ENCODE measurements at places on chromosomes 6 and 20.
A peak's percentile ranks its signal among the peaks of the same experiment; 100 is the strongest.

DNA sequence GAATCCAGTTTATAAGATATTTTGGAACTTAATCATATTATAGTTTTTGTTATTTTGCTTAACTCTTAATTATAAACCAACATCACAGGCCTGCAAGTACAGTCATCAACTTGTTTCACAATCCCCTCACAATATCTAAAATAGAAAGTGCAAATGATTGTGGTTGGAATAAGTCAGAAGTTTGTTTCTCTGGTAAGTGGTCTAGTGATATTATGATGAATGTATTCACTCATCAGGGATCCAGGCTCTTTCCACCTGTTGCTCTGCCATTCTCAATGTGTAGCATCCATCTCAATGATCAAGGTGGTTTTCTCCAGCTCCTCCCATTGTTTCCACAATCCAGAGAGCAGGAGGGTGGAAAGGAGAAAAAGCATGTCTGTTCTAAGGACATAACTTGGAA is 54.2 kb downstream of the OPN5 start:
- no peak for DNase-seq

DNA sequence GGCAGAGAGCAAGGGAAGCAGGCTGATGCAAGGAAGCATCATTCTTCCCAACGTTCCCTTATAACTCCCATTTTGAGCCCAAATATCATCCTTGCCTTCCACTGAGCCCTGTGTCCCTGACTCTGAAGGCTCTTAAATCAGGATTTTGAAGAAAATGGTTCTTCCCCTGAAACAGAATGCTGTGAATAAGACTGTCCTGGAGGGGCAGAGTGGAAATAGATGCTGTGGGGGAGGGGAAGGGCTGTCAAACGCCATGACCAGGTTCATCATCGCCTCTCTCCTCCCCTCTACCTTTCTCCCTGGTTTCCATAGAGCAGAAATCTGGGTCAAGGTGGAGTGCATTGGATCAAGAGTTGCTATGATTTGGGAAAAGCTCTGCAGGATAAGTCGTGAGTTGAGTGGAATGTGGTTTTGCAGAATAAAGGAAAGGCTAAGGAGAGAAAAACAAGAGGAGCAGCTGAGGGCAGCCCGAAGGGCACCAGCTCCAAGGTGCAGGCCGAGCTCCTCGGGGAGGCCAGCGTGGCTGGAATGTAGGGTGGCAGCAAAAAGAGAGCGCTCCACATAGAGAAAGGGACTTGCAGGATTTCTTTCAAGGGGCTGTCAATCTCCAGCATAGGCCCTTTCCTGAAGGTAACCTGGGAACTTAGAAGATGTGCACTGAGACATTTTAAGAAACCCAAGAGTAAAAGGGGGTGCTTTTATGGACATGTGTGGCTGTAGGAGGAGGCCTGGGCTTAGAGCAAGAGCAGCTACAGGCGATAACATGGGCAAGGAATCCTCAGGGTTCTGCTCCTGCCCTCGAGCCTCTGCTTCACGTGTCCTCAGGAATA is 120.8 kb upstream of the CDYL start:
- no peak for DNase-seq

GRCh38 chr6:11139051-11139960 is 27.8 kb upstream of the ERVFRD-1 start:
- no peak for DNase-seq

DNA sequence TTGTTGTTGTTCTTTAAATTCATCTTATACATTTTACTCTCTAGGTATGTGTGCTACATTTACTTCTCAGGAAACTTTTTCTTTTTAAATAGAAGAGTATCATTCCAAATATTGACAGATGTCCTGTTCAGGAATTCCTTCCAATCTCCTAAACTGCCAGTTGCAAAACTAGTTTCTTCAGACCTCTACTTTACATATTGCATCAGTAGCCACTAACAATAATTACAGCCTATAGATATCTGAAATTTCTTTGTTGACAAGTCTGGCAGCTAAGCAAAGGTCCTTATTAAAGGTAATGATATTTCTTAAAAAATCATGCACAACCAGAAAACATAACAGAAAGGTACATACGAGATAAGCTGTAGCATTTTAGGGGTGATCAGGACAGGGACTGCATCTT is 4.5 kb downstream of the ECHDC1 start:
- DNase-seq = no peak

- DNase-seq = no peak
Observed at GRCh38 chr6:37049758-37050044, 44.2 kb downstream of the FGD2 start.

GRCh38 chr6:126632271-126632670 is 292.4 kb downstream of the CENPW start:
- DNase-seq = no peak

DNA sequence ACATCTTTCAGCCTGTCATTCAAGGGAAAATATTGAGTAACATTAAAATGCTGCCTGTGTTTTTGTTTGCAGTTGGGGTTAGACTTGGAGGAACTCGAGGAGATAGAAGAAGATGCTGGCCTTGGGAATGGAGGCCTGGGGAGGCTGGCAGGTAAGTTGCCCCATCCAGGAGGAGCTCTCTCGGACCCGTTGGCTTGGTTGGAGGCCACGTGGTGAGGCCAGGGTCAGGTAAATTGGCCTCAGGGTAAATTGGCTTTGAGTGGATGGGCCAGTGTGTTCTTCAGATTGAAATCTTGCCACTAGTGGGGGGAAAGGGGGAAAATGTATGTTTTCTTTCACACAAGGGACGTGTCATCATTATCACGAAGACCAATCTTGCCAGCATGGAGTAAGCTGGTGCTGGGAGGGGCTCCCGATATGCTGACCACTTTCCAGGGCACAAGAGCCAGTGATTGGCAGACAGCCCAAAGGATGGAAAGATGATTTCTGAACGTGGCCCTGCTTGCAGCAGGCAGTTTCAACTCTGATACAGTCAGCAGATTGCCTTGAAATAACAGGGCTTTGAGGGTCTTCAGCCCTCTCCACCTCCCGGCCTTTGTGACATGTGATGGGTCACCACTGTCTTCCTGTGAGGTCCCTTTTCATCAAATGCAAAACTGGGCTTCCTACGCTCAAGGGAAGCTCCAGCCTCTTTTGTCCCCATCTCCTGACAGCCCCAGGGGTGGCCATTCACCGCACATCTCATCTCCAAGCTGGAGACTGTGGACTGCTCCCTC is 21.4 kb downstream of the PYGB start:
- DNase-seq = no peak

GRCh38 chr6:115721564-115721963 is 339.1 kb downstream of the FRK start:
- DNase-seq = no peak

- no peak for DNase-seq
Observed at GRCh38 chr6:56156643-56157042, 90.7 kb downstream of the COL21A1 start.

DNA sequence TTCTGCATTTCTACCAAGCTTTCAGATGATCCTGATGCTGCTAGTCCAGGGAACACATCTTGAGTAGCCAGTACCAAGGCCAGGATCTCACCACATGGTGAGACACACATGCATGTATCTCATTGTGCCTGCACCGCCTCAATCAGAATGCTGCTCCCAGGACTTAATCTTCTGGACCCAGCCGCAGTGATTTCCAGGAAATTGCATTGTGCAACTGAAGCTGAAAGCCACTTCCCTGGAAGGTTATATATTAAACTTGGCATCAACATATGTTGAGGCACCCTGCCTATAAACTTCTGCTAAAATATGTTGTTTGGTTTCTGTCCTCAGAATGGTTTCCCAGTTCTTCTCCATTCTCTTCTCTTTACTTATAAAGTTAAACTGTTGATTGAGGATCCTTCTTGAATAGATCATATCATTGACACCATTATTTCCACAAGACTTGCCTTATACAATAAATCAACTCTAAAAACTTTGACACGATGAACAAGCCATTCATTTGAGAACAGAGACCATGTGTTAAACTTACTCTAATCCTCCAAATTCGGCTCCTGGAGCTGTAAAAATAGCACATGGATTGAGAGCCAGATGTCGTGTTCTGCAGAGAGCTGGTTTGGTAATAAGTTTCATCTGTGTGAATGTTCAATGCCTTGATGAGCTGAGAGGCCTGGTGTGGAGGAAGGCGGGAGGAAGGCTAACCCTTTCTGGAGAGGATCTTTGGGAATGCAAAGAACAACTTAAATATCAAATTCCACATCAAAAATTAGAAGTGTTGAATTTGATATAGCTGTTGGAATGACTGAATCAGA is 65.0 kb upstream of the PCSK2 start:
- DNase-seq = peak; percentile 22

- DNase-seq = no peak
Observed at GRCh38 chr6:68333442-68333841, 301.6 kb upstream of the ADGRB3 start.

- no peak for DNase-seq
Observed at GRCh38 chr6:33433001-33433543, 13.2 kb downstream of the SYNGAP1 start.

DNA sequence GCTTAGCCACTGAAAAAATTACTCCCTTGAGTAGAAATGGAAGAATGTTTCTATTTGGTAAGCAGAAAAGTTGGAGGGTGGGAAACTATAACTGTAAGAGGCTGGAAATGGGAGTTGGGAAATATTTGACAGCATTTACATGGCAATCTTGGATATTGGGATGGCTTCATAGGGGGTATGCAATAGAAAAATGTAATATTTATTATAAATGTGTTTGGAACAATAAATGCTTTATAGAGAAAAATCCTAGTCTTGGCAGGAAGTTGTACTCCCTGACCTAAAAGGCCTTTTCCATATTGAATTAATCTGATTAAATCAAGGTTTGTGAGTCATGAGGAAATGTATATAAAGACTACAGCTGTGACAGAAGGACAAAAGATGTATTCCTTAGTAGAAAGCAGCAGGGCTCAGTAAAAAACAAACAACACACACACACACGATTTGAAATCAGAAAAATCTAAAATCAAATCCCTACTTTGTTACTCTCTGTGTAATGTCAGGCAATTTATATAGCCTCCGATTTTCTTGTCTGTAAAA is 272.3 kb downstream of the CD109 start:
- no peak for DNase-seq

DNA sequence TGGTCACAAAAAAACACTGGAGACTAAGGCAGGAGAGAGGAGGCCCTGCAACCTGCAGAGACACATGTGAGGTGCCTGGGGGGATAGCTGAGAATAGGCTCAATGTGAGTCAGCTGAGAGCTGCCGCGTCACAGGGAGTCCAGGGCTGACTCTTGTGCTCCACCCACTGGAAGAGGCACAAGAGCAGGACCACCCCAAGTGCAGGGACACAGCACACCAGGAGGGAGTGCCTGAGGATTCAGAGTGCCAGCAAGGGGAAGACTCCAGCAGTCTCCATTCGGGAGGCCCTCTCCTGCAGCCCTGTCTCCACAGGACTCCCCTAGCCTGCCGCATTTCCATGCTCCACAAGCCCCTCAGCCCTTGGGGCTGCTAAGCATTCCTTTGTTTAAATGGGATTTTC is 105.5 kb downstream of the HUS1B start:
- DNase-seq = peak; percentile 5

Measured in muscle of arm (tissue), 14 donors.